Activated T-helper 1 cell treated with anti-CD3 and anti-CD28 coated beads, Interleukin-2, amount 50 U/mL, for 16 hours (primary cell): ENCODE measurements at places on chromosomes 7 and 10.

- DNase-seq = no peak
Measured at GRCh38 chr10:111126077-111126476, 49.2 kb downstream of the ADRA2A start.

- DNase-seq = no peak
Measured at GRCh38 chr7:158991824-158992621, 135.7 kb downstream of the DYNC2I1 start.

- no peak for DNase-seq
Measured at GRCh38 chr7:107499731-107500130, 29.9 kb downstream of the GPR22 start.

- DNase-seq = no peak
Measured at GRCh38 chr10:52918714-52919305, 146.2 kb upstream of the MBL2 start.

DNA sequence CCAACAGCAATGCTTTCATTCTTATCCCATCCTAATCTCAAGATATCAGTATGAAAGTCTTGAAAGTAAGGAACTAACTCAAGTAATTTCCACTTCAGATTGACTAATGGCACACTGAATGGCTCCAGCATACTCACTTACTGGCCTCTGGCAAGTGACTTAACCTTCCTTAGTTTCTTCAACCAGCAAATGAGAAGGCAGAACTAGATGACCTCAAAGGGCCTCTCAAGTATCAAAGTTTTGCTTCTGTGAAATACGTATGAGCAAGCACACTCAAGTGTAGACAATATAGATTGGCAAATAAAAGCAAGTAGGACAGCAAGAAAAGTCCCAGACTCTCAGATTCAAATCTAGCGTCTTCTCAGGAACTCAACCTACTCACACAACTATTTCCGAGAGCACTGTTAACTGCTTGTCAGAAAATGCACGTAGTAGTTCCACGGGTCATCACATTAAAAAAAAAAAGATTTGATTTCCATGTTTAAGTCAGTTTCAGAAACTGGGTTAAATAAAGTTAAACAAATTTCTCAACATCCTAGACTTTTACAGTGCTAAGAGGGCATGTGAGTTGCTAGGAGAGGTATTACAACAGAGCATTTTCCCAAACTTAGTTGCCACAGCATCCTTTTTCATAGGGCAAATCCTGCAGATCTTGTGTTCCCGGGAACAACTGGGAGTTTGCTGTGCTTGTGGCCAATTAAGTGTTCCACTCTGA lies 276.9 kb upstream of the KLF14 start:
- DNase-seq = no peak

DNA sequence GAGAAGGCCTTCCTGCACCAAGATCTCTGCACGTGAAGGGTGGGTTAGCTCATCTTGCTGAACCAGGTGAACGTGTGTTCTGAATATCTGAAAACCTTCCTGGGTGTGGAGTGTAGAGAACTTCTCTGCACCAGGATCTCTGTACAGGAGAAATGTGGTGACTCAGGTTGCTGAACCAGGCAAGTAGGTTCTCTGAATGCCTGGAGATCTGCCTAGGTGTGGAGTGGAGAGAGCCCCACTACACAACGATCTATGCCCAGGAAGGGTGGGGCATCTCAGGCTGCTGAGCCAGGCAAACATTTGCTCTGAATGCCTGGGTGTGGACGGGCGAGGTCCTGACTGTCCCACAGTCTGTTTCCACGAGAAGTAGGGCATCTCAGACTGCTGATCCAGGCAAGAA lies 1002.3 kb upstream of the KCND2 start:
- no peak for DNase-seq

DNA sequence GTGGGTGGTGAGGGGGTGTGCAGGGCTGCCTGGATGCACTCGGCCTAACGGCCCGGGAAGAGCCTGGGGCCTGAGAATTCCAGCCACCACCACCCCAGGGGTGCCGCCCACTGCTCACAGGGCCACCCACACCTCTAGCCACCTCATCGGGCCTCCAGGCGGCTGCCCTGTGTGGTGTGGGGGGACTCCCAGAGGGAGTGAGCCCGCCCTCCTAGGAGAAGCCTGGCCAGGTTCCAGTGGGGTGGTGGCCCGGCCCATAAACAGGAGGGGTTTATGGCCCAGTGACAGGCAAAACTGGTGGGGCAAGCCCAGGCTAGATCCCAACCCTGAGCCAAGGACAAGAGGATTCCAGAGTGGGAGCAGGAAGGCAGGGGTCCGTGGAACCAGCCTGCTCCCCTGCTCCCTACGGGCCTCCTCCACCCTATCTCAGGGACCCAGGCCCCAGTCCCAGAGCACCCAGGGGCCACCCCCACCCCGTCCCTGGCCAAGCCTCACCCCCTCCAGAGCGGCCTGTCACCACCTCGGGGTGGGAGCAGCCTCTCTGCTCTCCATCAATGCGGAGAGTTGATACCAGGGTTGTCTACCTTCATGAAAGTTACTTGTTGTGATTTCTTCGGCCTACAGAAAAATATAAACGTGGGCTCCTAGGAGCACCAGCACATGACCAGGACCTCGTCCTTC lies 20.2 kb upstream of the PDGFA start:
- DNase-seq = no peak

GRCh38 chr7:115087437-115087836 lies 165.5 kb downstream of the MDFIC start:
- no peak for DNase-seq

GRCh38 chr7:90276033-90276728 lies 31.2 kb downstream of the CFAP69 start:
- DNase-seq = no peak

- DNase-seq = no peak
Measured at GRCh38 chr10:132549371-132549770, 11.8 kb downstream of the INPP5A start.

DNA sequence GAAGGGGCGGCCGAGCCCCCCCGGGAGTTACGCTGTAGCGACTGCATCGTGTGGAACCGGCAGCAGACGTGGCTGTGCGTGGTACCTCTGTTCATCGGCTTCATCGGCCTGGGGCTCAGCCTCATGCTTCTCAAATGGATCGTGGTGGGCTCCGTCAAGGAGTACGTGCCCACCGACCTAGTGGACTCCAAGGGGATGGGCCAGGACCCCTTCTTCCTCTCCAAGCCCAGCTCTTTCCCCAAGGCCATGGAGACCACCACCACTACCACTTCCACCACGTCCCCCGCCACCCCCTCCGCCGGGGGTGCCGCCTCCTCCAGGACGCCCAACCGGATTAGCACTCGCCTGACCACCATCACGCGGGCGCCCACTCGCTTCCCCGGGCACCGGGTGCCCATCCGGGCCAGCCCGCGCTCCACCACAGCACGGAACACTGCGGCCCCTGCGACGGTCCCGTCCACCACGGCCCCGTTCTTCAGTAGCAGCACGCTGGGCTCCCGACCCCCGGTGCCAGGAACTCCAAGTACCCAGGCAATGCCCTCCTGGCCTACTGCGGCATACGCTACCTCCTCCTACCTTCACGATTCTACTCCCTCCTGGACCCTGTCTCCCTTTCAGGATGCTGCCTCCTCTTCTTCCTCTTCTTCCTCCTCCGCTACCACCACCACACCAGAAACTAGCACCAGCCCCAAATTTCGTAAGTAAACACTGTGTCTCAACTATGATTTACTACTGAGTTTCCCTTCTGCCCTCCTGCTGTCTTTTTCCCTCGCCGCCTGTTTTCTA lies 666 bp downstream of the NRG3 start:
- DNase-seq = no peak

- no peak for DNase-seq
Measured at GRCh38 chr10:48214716-48215485, 59.6 kb downstream of the FRMPD2 start.

DNA sequence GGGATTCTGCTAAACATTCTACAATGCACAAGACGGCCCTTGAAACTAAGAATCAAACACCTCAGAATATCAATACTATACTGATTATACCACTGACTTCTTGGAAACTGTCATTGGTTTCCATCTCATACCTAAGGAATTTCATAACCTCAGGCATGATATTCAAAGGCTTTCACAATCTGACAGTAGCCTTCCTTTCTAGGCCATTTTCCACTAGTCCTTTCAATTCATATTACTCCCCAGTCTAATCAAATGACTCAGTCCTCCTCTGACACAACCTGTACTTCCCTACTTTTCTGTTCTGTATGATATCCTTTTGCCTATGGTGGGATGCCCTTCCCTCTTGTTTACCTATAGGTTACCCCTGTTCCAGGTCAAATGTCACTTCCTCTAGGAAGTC lies 48.3 kb downstream of the CSTF2T start:
- DNase-seq = no peak

DNA sequence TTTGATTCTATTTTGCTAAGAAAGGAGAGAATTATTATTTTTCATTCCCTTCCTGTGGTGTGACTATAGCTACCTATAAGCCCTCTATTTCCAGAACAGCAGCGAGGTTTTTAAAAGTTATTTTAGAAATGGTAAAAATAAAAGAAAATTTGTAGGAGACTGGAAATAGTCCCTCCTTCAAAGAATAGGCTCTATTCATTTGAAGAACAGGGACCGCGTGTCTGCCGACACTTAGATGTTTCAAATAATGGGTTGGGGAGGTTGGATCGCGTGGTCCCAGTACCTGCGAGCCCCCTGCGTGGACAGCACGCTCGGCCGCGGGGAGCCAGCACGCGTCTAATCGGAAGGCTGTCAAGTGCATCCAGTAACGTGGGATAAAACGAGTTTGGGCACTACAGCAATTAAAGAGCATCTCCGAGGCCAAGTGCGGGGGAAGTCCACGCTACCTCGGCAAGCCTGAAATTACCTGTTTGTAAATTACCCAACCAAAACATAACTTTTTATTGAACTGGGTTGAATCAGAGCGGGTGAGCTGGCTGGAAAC lies 1.0 kb downstream of the CACNA2D1 start:
- DNase-seq = no peak

DNA sequence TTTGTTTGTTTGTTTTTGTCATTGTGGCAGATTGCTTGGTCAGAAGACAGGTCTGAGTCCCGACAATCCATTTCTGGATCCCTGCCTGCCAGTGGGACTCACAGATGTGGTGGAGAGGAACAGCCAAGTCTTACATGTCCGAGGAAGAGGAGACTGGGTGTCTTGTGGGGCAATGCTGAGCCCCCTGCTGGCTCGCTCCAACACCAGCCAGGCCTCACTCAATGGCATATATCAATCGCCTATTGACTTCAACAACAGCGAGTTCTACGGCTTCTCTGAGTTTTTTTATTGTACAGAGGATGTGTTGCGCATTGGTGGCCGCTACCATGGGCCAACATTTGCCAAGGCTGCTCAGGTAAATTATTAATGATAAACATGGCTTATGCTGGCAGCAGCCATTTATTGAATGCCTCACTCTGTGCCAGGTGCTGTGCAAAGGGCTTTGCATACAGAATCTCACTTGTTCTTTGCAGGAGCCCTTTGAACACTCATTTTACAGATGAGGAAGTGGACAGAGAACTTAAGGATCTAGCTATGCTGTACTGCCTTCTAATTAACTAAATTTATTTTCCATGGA lies 33.3 kb downstream of the COX15 start:
- no peak for DNase-seq

DNA sequence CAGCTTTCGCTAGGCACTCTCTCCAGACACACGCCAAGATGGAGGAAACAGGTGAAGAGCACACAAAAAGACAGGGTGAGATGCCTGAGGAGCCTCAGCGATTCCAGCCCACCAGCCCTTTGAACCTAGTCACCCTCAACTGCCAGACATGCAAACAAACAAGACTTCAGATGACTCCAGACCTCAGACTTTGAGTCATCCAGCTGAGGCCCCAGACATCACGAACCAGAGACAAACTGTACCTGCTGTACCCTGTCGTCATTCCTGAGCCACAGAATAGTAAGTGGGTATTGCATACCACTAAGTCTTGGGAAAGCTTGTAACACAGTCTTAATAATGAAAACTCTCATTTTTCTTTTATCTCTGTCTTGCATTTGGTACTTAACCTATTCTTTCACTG lies 126.6 kb upstream of the LSM8 start:
- DNase-seq = no peak

- DNase-seq = no peak
Measured at GRCh38 chr7:98753989-98754479, 115.8 kb downstream of the TMEM130 start.

- DNase-seq = no peak
Measured at GRCh38 chr10:49550563-49550962, 11.6 kb upstream of the ERCC6 start.

- DNase-seq = no peak
Measured at GRCh38 chr7:64314566-64314965, 805 bp downstream of the ZNF736 start.

GRCh38 chr10:9382533-9382866 lies 1328.0 kb downstream of the GATA3 start:
- DNase-seq = no peak

- DNase-seq = no peak
Measured at GRCh38 chr10:88038268-88038667, 174.8 kb downstream of the PTEN start.

GRCh38 chr7:83617858-83618257 lies 31.1 kb downstream of the SEMA3E start:
- no peak for DNase-seq

- DNase-seq = no peak
Measured at GRCh38 chr7:33836797-33837355, 68.5 kb upstream of the BMPER start.

GRCh38 chr10:103921750-103922195 lies 3.8 kb upstream of the STN1 start:
- DNase-seq = no peak

DNA sequence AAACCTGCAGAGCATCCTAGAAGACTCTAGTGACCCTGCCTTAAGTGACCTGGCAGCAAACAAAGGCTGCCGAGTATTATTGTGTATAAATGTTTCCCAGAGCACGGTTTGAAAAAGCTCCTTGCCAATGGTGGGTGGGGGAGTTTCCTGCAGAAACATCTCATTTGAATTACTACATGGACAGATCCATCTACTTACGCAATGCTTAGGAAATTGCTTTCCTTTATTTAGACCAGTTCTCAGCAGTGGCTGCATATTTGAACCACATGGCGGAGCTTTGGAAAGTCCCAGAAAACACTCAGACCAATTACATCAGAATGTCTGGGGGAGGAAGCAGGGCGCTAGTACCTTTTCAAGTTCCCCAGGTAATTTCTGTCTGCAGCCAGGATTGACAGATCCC lies 560.9 kb downstream of the SDK1 start:
- DNase-seq = no peak

- no peak for DNase-seq
Measured at GRCh38 chr10:92969151-92969550, 91.4 kb upstream of the CYP26C1 start.

DNA sequence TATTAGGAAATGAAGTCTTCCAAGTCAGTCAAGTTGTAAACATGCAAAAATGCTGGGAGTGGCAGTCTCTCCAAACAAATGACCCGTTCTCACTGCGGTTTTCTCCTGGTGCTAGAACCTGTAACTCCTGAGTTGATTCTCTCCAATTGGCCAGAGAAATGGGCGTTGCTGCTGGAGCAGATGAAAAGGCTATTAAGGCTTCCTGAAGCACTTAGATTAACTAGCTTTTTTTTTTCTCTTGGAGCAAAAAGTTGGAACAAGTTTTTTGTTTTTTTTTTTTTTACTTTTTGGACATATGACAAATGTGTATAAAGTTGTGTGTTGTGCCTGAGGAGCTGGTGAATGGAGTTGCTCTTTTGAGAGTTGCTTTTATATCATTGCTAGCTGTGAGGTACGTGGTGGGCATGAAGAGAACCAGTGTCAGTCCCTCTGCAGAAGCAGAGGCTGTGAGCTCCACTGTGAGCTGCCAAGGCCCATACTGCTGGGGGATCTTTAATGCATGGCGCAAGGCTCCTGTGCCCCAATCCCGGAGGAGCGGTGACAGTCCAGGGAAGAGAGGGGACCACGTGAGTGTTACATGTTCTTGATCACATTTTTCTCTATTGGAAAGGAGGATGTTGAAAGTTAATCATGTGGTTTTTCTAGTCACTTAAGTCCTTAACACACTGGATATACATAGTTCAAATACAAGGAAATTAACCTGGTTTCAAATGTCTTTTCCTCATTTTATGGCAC lies 393.6 kb upstream of the GALNT17 start:
- DNase-seq = no peak
